ENCODE measurements at places on chromosomes 3 and 15. TPM values are rescaled to one million over a fixed set of nuclear protein-coding genes. Genes with fewer than 3 reads are reported as not detected.

PCSK6 gene
- 2.5 TPM for total RNA-seq

ITGA11 gene
- 0.90 TPM for total RNA-seq

CLCN2 gene
- 4.9 TPM for total RNA-seq

SATB1 gene
- 688 TPM for total RNA-seq

CMSS1 gene
- total RNA-seq = 45.7 TPM

CCR8 gene
- 11.3 TPM for total RNA-seq
